ENCODE measurements at places on chromosomes 12 and 14.
A peak's percentile ranks its signal among the peaks of the same experiment; 100 is the strongest.

- no peak for DNase-seq
Measured at GRCh38 chr12:102331419-102331818, 133.8 kb upstream of the PMCH start.

GRCh38 chr12:50050410-50051098, 6.8 kb upstream of the ASIC1 start:
- peak; percentile 47 for DNase-seq

- no peak for DNase-seq
Measured at GRCh38 chr12:58435647-58436046, 484.7 kb downstream of the LRIG3 start.

DNA sequence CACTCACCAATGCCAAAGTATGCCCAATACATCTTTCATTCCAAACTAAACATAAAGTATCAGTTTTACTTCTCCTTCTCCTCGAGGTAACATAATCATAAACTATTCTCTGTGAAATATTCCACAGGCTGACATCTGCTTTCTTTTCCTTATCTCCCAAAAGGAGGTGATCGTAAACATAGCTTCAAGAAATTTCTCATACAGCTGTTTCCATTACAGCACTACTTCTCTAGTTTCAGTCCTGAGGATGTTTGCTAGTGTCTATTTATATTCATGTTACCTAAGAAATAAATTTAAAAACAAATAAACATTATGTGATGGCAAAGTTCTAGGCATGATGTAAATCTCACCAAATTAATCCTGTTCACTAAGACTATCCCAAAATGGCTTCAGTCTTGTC, 90.1 kb upstream of the CPSF6 start:
- no peak for DNase-seq

- DNase-seq, result no peak
Measured at GRCh38 chr14:37969511-37969979, 238.2 kb upstream of the SSTR1 start.

- no peak for DNase-seq
Measured at GRCh38 chr14:52875707-52876106, 75.1 kb downstream of the FERMT2 start.

- DNase-seq, result no peak
Measured at GRCh38 chr14:103142721-103143302, 19.6 kb downstream of the TNFAIP2 start.

- no peak for DNase-seq
Measured at GRCh38 chr12:52258335-52258901, 16.0 kb upstream of the KRT86 start.

DNA sequence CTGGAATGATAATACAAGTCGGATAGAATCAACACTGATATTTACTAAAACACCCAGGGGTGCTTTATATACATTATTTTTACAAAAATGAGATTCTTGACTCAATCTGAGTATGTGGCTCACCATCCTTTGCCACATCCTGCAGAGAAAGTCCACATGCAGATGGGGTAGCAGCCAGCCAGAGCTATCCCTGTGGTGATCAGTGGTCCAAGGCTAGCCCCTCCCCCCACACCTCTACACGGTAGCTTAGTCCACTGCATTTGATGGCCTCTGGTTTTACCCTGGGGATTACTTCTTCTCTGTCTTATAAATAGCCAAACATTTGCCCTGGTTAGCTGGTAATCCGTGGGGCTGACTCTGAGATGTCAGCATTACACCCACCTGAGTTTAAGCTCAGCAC, 28.1 kb upstream of the TTC7B start:
- DNase-seq, result no peak

GRCh38 chr12:89259821-89260220, 92.5 kb downstream of the DUSP6 start:
- DNase-seq, result no peak

DNA sequence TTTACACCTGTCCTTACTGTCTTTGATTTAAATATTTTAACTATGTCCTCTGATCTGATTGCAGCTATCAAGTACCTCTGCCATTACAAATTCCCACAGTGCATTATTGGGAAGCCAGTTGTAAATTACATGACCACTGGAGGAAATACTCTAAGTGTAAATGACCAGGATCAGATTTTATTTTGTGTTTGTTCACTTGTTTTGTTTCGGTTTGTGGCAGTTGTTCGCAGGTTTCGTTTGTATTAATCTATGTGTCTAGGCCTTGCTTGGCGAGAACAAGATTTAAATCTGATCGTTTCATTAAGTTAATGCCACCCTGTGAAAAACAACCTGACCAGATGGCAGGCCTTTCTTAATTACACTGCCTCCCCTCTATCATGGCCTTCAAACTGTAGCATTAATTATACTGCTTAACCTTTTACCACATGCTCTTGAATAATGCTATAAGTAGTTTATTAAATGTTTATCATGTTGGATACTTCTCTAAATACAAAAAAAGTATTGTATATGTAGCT, 990.1 kb downstream of the TMTC2 start:
- DNase-seq, result no peak

- DNase-seq, result no peak
Measured at GRCh38 chr12:129385637-129385990, 518.2 kb downstream of the TMEM132D start.

- no peak for DNase-seq
Measured at GRCh38 chr14:92675421-92675820, 73.0 kb downstream of the LGMN start.

DNA sequence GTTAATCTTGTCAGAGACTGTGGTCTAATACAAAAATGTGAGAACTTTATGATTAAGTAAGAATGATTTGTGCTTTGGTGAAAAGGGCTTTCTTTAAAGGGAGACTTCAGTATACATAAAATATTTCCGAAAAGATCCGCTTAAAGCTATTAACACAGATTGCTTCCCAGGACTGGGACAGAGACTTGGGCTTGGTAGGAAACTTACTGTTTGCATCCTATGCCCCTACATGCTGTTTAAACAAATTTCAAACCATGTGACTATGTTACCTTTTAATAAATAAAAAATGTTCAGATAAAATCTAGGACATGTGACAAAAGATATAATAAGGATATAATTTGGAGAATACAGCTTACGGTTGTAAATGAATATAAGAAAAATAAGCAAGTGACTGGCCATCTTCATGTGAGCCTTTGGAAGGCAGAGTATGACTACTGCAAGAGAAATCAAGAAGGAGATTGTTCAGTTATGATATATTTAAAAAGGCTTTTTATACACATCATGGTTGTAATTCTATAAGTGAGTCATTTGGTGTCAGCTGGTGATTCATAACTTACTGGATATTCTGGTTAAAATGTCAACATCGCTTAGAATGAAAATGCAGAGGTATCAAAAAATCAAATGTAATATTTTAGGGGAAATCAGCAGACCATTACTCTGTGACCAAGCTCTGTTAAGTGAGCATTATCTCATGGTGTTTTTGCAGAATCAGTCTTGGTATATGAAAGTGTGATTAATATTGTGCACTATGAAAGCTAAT, 234.7 kb upstream of the E2F7 start:
- DNase-seq, result no peak

DNA sequence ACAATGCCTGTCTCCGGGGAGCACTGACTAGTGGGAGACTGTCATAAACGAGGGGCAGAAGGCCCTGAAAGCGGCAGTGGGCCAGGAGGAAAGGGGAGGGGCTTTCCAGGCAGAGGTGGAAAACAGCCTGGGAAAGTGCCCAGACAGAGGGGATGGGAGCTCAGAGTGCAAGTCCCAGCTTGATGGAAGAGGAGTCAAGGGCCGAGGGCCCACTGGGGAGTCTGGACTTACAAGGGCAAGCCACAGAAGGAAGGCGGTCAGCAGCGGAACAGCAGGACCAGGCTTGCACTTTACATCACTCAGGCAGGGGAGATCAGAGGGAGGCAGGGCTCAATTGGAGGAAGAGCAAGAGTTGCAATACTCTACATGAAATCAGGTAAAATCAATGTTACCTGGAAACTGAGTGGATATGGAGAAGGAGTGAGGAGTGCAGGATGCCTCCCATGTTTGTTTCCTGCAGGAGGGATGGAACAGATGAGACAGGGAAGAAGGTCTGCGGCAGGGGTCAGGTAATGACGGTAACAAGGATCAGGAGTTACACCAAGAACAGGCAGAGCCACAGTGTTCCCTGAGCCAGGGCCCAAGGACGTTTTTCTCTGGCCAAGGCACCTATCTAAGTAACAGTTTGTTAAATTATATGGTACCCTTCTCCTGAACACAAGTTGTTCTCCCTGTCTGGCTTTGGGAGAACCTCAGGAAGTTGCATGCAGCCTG, 23.8 kb downstream of the PXN start:
- DNase-seq, result no peak

GRCh38 chr12:14190694-14191093, 174.8 kb upstream of the ATF7IP start:
- DNase-seq, result no peak

DNA sequence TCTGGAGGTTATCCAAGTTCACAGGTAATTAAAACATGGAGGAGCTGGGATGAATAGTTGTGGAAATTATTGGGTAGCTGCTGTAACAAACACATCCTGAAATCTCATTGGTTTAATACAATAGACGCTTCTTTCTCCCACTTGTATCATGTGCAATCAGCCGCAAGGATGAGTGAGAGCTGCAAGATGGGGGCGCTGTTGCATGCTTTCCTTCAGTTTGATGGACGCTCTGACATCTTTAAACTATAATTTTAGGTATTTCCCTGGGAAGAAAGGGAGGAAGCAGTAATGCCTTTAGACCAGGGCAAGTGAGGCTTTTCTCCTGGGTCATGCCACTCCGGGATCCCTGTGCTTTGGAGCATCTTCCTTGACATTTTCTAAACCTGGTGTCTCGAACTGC, 178.7 kb downstream of the PAWR start:
- DNase-seq, result no peak

- no peak for DNase-seq
Measured at GRCh38 chr14:24849471-24849870, 200.5 kb downstream of the STXBP6 start.

- DNase-seq, result no peak
Measured at GRCh38 chr14:63777024-63777423, 49.2 kb upstream of the SGPP1 start.

DNA sequence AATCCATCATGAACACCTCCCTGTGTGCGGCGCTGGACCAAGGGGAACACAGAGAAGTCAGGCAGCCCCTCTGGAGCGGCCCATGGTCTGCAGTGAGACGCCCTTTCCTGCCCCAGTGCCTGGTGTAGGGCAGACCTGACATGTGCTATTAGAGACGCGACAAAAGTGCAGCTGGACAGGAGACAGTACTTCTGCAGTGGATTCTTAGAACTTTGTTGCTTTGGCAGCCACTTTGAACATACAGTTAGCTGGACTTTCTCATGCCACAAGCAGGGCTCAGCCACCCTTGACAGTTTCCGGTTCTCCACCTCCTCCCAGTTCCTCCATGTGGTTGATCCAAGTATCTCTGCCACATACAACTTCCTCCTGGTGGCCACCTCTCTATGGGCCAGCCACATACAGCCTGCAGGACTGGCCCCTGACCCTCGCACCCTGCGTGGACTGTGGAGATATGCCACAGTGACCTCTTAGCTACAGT, 45.9 kb downstream of the LGMN start:
- DNase-seq, result peak; percentile 58

GRCh38 chr12:19652386-19652785, 213.1 kb downstream of the AEBP2 start:
- no peak for DNase-seq

- DNase-seq, result no peak
Measured at GRCh38 chr14:101478796-101479410, 82.4 kb upstream of the DIO3 start.

All from CD14-positive monocyte (primary cell).